ENCODE measurements at places on chromosomes 7 and 10. TPM values are rescaled to one million over a fixed set of nuclear protein-coding genes. Genes with fewer than 3 reads are reported as not detected.

- H3K27ac ChIP-seq, result no peak overlapping the region
- no peaks in the 10 kb centered on the region for H3K27me3 ChIP-seq
- no peaks in the 10 kb centered on the region for H3K36me3 ChIP-seq
- no peaks in the 10 kb centered on the region for H3K4me1 ChIP-seq
- no peak overlapping the region for H3K4me3 ChIP-seq
These were observed 21.9 kb downstream of the THSD7A start for GRCh38 chr7:11810043-11810625.

PAPOLB gene
- total RNA-seq, result 0.06 TPM

DNA sequence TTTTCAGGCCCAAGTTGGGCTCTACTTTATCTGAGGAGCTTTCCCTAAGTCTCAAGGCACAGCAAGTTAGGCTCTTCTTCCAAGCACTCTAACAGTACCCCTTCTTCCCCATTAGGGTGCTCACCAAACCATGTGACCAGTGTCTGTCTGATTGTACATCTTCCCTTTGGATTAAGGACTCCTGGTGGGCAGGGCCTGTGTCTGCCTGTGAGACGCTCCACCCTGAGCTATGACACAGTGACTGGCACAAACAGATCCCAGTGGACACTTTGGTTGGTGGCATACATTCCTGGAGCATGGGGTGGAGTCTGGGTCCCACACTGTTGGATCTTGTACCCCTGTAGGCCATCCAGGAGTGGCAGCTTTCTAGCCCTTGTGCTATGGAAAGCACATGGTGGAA is 23.8 kb downstream of the PLPP4 start:
- no peak overlapping the region for H3K27ac ChIP-seq
- no peaks in the 10 kb centered on the region for H3K27me3 ChIP-seq
- H3K4me3 ChIP-seq, result no peak overlapping the region
- H3K4me1 ChIP-seq, result peaks cover 3% of the 10 kb centered on the region
- no peak for DNase-seq

- no peaks in the 10 kb centered on the region for H3K36me3 ChIP-seq
- no peaks in the 10 kb centered on the region for H3K27me3 ChIP-seq
- no peaks in the 10 kb centered on the region for H3K4me1 ChIP-seq
These were observed 479.6 kb downstream of the GPAM start for GRCh38 chr10:111703986-111704385.

DNA sequence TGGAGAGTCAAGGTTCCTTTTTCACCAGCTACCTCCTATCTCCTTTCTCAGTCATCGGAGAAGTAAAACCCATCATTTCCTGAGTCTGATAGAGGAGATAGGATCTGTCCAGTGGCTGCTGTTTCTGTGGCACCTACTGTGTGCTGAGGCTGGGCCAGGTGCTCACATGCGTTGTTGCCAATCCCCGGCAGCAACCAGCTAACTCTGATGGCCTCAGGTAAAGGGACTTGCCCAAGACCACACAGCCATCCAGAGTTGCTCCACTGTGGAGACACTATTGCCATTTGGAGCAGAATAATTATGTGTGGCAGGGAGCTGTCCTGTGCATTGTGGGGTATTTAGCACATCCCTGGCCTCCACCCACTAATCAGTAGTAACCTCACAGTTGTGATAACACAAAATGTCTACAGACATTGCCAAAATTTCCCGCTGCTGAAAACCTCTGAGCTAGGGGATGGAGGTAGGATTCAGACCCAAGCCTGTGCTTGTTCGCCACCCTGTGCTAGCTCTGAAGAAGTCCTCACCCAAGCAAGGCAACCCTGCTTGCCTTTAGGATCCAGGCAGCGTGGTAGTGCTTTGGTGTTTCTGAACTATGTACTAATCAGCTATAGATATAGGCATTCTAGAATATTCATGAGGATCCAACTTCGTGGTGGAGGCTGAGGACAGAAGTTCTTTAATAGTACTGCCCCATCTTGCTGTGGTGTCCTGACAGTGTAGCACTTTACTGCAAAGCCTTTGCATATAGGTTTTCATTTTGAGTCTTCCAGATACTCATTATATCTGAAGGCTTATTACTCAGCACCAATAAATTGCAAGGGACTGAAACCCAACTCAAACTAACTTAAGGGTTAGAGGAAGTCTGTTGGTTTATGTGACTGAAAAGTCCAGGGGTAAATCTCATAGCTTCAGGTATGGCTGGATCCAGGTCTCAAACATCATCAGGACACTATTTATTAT is 164.6 kb downstream of the GRK5 start:
- no peak overlapping the region for H3K4me3 ChIP-seq
- no peaks in the 10 kb centered on the region for H3K27me3 ChIP-seq
- no peak for DNase-seq
- H3K27ac ChIP-seq, result peak overlapping the region; percentile 59
- H3K36me3 ChIP-seq, result no peaks in the 10 kb centered on the region
- peaks cover 2% of the 10 kb centered on the region for H3K4me1 ChIP-seq

FAM25A gene
- total RNA-seq, result not detected

DNA sequence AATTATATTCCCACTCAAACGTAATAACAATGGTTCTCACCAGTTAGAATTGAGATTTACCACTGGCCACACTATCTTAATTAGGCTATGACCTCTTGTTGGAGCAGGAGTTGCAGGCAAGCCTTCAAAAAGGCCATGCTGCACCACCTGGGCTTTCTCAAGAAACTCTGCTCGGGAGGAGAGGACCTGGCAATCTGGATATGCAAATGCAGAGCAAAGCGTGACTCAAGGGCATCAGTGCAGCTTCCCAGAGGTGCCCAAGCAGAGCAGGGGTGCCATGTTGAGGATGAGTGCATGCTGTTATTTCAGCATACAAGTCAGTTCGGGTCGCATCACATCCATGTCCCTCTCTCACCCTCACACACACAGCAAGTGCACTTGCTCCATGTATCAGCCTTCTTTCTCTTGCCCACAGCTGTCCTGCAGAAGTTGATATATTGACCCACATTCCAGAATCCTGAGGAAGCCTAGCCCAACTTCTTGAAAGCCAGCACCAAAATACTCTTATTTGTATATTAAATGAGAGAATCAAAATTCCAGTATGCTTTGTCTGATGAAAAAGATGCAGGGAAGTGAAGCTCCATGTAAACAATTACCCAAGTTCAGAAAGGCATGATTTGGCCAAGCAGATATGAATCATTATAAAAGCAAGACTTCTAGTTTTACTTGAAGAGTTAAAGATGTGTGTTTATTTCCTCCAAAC is 55.7 kb upstream of the IL6 start:
- H3K4me1 ChIP-seq, result no peaks in the 10 kb centered on the region
- no peaks in the 10 kb centered on the region for H3K36me3 ChIP-seq
- no peak for DNase-seq
- no peak overlapping the region for H3K27ac ChIP-seq
- no peaks in the 10 kb centered on the region for H3K27me3 ChIP-seq
- H3K4me3 ChIP-seq, result no peak overlapping the region

- H3K27ac ChIP-seq, result peak within 1 kb of the TSS; percentile 72
- H3K4me1 ChIP-seq, result peaks cover 2% of the 10 kb centered on the region
- DNase-seq, result peak; percentile 16
- H3K4me3 ChIP-seq, result peak within 1 kb of the TSS; percentile 34
These were observed at the start of gene PFKP for GRCh38 chr10:3067118-3067858. TSS of gene PFKP (plus strand) at chr10:3067548. CDS start at chr10:3067596, 48 bp downstream.

GRCh38 chr7:158646766-158647474 is 57.7 kb downstream of the NCAPG2 start:
- no peak overlapping the region for H3K4me3 ChIP-seq
- H3K4me1 ChIP-seq, result no peaks in the 10 kb centered on the region
- no peaks in the 10 kb centered on the region for H3K27me3 ChIP-seq
- no peak for DNase-seq
- peaks cover 2% of the 10 kb centered on the region for H3K36me3 ChIP-seq

- no peak overlapping the region for H3K4me3 ChIP-seq
- H3K4me1 ChIP-seq, result no peaks in the 10 kb centered on the region
- no peaks in the 10 kb centered on the region for H3K36me3 ChIP-seq
- DNase-seq, result no peak
- no peak overlapping the region for H3K27ac ChIP-seq
These were observed 10.4 kb downstream of the ADCY1 start for GRCh38 chr7:45584261-45585210.

DNA sequence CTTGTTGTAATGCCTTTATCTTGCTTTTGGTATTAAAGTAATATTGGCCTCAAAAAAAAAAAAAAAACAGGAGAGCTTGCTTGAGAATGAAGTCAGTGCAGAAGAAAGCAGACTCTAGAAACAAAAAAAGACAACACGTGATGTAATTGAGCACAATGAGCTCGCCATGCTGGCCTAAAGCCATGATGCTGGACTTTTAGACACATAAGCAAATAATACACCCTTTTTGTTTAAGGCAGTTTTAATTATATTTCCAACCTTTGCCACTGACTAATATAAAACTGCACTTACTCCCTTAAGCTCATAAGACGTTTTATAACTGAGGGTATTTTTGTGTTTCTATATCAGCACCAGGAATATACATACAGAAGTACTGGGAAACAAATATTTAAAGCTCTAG is 798.3 kb downstream of the KCNMA1 start:
- H3K36me3 ChIP-seq, result no peaks in the 10 kb centered on the region
- no peak for DNase-seq
- H3K4me1 ChIP-seq, result no peaks in the 10 kb centered on the region
- H3K27me3 ChIP-seq, result no peaks in the 10 kb centered on the region
- no peak overlapping the region for H3K4me3 ChIP-seq

- H3K27me3 ChIP-seq, result no peaks in the 10 kb centered on the region
- H3K36me3 ChIP-seq, result no peaks in the 10 kb centered on the region
- DNase-seq, result no peak
These were observed 52.0 kb downstream of the THNSL1 start for GRCh38 chr10:25068152-25069058.

CDNF gene
- 2.1 TPM for total RNA-seq

DNA sequence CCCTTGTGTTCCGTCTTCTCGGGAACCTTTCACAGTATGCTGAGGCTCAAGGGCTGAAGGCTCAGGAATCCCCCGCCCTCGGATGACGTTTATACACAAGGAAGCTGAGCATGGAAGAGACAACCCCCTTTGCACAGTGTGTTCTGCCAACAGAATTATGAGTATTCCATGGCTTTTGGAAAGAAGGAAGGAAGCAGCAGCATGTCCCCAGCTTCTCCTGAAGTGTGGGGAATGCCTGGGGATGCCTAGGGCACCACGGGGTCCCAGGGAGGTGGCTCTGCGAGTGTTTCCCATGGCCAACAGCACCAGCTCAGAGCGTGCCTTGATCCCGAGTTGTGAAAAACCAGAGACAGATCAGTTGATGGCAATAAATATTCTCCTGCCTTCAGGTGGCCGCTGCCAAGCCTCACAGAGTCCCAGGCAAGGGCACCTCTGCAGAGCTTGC is 88.8 kb upstream of the DDC start:
- no peak overlapping the region for H3K27ac ChIP-seq
- no peaks in the 10 kb centered on the region for H3K27me3 ChIP-seq
- no peak overlapping the region for H3K4me3 ChIP-seq
- no peaks in the 10 kb centered on the region for H3K36me3 ChIP-seq
- no peak for DNase-seq
- H3K4me1 ChIP-seq, result peaks cover 21% of the 10 kb centered on the region

DNA sequence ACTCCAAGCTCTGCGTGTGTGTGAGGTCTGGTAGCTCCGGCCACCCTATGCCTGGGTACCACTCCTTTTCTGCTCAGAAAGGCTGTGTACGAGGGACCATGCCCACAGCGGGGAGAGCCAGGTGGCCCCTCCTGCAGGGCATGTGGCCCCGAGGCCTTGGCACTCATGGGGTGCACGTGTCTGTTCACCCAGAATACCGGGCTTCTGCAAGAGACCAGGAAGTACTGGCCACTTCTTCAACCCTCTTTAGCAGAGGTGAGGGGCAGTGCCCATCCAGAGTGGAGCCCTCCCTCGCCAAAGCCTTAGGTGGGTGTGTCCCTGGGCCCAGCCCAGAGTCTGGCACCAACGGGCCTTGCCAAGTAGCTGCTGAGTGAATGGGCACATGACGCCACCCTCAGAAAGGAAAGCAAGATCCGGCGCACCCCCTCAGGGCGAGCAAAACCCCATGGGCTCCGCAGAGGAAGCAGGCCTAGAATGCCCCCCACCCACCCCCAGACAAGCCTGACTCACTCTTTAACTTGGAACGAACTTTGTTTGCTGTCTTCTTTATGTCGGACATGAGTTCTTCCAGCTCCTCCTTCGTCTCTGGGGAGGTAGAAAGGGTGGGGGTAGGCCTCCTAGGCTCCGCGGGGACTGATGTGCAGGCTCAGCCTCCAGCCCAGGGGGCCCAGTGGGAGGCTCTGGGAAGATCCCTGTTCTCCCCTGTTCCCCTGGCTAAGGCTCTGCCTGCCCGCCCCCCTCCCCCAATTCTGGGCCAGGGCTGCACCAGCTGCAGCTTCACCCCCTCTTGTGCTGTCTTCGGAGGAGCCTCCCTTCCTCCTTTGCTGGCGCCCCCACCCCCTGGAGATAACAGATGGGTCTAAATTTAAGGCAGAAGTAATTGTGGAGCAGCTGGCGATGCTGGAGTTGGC is 14.6 kb downstream of the STX1A start:
- DNase-seq, result peak; percentile 55
- no peak overlapping the region for H3K27ac ChIP-seq
- H3K36me3 ChIP-seq, result no peaks in the 10 kb centered on the region

DNA sequence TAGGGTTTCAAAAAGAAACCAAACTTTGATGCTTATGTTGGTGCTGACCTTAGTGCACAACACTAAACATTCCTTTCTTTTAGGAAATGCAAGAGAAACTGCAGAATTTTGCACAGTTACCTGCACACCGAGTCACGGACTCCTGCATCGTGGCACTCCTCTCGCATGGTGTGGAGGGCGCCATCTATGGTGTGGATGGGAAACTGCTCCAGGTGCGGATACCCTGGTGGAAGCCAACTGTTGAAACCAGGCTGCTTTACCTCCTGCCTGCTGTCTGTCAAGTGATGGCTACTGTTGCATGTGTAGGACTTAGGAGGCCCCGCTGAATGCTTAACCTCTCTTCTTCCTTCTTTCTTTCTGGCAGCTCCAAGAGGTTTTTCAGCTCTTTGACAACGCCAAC is 11.7 kb downstream of the CASP2 start:
- H3K4me1 ChIP-seq, result no peaks in the 10 kb centered on the region
- DNase-seq, result no peak
- peaks cover 57% of the 10 kb centered on the region for H3K36me3 ChIP-seq
- H3K27ac ChIP-seq, result no peak overlapping the region

GIMAP2 gene
- 19.5 TPM for total RNA-seq

TMEM270 gene
- total RNA-seq, result 0.50 TPM

DNA sequence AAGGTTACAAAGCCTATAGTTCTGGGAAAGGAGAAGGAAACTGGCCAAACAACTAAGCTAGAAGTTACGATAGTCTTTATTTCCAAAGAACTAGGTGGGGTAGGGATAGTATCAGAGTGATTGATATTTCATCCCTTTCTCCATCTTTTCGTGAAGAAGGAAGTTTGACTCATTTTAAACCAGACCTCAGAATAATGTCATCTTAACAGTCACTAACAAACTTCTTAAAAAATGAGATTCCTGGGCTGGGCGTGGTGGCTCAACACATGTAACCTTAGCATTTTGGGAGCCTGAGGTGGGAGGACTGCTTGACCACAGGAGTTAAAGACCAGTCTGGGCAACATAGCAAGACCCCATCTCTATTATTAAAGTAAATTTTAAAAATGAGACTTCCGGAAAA is 69.4 kb downstream of the ARL4A start:
- H3K4me1 ChIP-seq, result no peaks in the 10 kb centered on the region
- H3K4me3 ChIP-seq, result no peak overlapping the region
- no peaks in the 10 kb centered on the region for H3K27me3 ChIP-seq
- no peaks in the 10 kb centered on the region for H3K36me3 ChIP-seq
- DNase-seq, result no peak

CRTAC1 gene
- 6.1 TPM for total RNA-seq

DPP6 gene
- total RNA-seq, result 1.8 TPM
